Activated CD8-positive, alpha-beta T cell treated with anti-CD3 and anti-CD28 coated beads, Interleukin-2, amount 10 ng/mL, durations not matched to agents 7 days and 5 days (primary cell): ENCODE measurements at places on chromosomes 1 and 21. TPM values are rescaled to one million over a fixed set of nuclear protein-coding genes. Genes with fewer than 3 reads are reported as not detected.

The TTF2 gene
- total RNA-seq: 135 TPM

GRCh38 chr1:186206048-186206570 lies 168.9 kb downstream of the TPR start:
- no peak for DNase-seq
- no peaks in the 10 kb centered on the region for H3K36me3 ChIP-seq
- H3K27me3 ChIP-seq: peaks cover 44% of the 10 kb centered on the region
- peaks cover 15% of the 10 kb centered on the region for H3K4me1 ChIP-seq
- H3K4me3 ChIP-seq: no peak overlapping the region
- H3K27ac ChIP-seq: no peak overlapping the region

The VAMP4 gene
- total RNA-seq: 12.2 TPM

The TMEM82 gene
- not detected for total RNA-seq

- H3K4me1 ChIP-seq: no peaks in the 10 kb centered on the region
- H3K27me3 ChIP-seq: peaks cover 2% of the 10 kb centered on the region
- H3K36me3 ChIP-seq: no peaks in the 10 kb centered on the region
- no peak overlapping the region for H3K4me3 ChIP-seq
Observed at GRCh38 chr1:175443332-175443731, 250.8 kb upstream of the KIAA0040 start.

The ASCL5 gene
- total RNA-seq: not detected

The NUDT4B gene
- total RNA-seq: not detected

DNA sequence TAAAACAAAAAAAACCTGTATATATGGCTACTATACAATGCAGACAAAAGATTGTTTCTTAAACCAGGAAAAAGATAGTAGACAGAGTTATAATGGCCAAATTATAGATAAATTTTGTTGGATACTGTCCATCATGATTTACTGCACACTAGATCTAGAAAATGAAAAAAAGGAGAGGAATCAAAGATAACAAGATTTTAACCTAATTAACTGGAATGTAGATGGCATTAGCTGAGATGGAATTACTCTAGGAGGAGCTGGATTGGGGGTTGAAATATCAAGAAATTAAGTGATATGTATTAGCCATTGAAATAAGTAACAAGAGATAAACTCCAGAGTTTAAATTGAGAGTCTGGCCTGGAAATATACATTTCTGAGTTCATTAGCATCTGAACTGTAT lies 1489.1 kb downstream of the PLA2G4A start:
- H3K4me3 ChIP-seq: no peak overlapping the region
- H3K27me3 ChIP-seq: no peaks in the 10 kb centered on the region
- DNase-seq: no peak
- H3K36me3 ChIP-seq: no peaks in the 10 kb centered on the region
- no peaks in the 10 kb centered on the region for H3K4me1 ChIP-seq

- DNase-seq: no peak
- no peaks in the 10 kb centered on the region for H3K27me3 ChIP-seq
- peaks cover 67% of the 10 kb centered on the region for H3K36me3 ChIP-seq
- no peak overlapping the region for H3K4me3 ChIP-seq
- H3K27ac ChIP-seq: no peak overlapping the region
Observed at GRCh38 chr1:197140121-197140520, 6.3 kb downstream of the ASPM start.

DNA sequence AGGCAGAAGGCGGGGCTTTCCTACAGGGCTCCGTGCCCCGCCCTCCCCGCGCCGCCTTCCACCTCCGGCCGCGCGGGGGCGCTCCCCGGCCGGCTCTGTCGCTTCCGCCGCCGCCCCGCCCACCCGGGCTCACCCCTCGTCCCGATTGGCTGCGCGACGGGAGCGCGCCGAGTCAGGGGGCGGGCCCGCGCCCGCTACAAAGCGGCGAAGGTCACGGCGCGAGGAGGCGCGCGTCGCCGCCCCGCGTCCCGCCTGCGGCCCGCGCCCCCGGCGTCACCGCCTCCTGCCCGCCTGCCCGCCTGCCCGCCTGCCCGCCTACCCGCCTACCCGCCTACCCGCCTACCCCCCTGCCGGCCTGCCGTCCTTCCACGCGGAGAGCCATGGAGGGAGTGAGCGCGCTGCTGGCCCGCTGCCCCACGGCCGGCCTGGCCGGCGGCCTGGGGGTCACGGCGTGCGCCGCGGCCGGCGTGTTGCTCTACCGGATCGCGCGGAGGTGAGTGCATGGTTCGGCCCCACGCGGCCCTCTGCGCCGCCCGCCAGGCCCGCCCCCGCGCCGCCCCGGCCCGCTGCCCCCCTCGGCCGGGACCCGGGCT lies at the start of gene TMEM201:
Gene TMEM201, plus strand, starts transcription at position 361 of the 593 bp plus-strand sequence. Its CDS starts 20 bp downstream, at position 381.
- H3K36me3 ChIP-seq: peaks cover 8% of the 10 kb centered on the region
- DNase-seq: peak; percentile 94
- H3K4me3 ChIP-seq: peak within 1 kb of the TSS; percentile 84
- H3K4me1 ChIP-seq: peaks cover 33% of the 10 kb centered on the region
- H3K27ac ChIP-seq: peak within 1 kb of the TSS; percentile 80

DNA sequence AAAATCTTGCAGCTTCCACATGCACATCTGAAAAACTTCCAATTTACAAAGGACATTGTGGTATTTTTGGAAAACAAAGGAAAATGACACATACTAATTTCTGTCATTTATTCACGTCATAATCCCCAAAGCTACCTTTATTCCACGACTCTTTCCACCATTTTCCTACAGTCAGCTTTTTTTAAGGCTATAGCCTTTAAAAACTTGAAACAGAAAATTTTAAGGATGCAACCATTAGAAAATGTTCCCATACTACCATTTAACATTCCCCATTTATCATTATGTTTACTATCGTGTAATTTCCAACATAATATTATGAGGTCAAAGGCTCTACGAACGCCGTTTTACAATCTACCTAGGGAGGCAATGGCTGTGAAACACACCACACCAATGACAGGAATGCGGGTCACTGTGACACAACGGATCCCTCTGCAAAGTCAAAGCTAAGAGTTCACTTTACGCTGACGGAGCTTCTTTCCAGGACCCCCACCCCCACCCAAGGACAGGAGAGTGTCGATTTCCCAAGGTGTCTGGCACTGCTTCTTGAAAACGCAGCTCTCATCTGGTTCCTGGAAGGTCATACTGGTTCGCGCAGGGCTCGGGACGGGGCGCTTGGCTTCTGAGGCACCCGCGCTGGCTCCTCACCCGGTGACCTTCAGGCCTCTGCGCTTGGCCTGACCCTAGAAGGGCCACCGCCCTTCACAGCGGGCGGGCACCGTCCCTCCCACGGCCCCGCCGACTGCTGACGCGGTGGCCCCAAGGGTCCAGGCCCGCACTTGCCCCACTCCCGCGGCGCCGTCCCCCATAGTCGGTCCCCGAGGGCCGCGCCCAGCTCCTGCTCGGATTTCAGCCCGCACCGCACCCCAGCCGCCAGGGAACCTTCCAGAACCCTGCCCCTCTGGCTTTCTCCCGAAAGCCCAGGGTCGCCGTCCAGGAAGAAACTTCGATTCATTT lies 50.5 kb upstream of the ATF3 start:
- no peak for DNase-seq
- H3K27me3 ChIP-seq: peaks cover 41% of the 10 kb centered on the region
- H3K27ac ChIP-seq: peak overlapping the region; percentile 95
- H3K4me3 ChIP-seq: peak overlapping the region; percentile 74

GRCh38 chr1:243549791-243550190 lies 293.9 kb downstream of the SDCCAG8 start:
- H3K4me1 ChIP-seq: peaks cover 8% of the 10 kb centered on the region
- H3K4me3 ChIP-seq: no peak overlapping the region
- peaks cover 10% of the 10 kb centered on the region for H3K36me3 ChIP-seq
- no peak overlapping the region for H3K27ac ChIP-seq
- no peaks in the 10 kb centered on the region for H3K27me3 ChIP-seq
- DNase-seq: no peak

DNA sequence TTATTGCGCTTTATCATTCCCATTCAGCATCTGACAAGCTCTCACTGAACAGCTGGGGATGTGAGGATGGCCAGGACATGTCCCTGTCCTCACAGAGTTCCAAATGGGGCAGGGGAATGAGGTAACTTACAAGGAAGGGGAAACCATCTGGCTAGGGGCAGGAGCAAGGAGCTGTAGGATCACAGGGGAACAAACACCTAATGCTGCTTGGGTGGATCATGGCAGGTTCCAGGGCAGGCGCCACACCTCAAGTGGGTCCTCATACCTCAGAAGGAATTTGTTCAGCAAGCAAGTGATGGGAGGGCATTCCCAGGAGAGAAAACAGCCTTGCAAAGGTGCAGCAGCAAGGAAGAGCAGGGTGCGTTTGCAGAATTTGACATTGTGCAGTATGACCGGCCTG lies 35.1 kb upstream of the GRIK3 start:
- H3K27ac ChIP-seq: no peak overlapping the region
- no peaks in the 10 kb centered on the region for H3K4me1 ChIP-seq
- peaks cover 2% of the 10 kb centered on the region for H3K27me3 ChIP-seq
- H3K36me3 ChIP-seq: no peaks in the 10 kb centered on the region
